ENCODE measurements at places on chromosomes 12 and 14. TPM values are rescaled to one million over a fixed set of nuclear protein-coding genes. Genes with fewer than 3 reads are reported as not detected.
A peak's percentile ranks its signal among the peaks of the same experiment; 100 is the strongest.

GRCh38 chr14:64137657-64138290 lies 156.4 kb downstream of the ESR2 start:
- no peaks in the 10 kb centered on the region for H3K27me3 ChIP-seq
- H3K27ac ChIP-seq = no peak overlapping the region
- no peak overlapping the region for H3K4me3 ChIP-seq
- no peaks in the 10 kb centered on the region for H3K36me3 ChIP-seq

The NGB gene
- not detected for polyA plus RNA-seq

DNA sequence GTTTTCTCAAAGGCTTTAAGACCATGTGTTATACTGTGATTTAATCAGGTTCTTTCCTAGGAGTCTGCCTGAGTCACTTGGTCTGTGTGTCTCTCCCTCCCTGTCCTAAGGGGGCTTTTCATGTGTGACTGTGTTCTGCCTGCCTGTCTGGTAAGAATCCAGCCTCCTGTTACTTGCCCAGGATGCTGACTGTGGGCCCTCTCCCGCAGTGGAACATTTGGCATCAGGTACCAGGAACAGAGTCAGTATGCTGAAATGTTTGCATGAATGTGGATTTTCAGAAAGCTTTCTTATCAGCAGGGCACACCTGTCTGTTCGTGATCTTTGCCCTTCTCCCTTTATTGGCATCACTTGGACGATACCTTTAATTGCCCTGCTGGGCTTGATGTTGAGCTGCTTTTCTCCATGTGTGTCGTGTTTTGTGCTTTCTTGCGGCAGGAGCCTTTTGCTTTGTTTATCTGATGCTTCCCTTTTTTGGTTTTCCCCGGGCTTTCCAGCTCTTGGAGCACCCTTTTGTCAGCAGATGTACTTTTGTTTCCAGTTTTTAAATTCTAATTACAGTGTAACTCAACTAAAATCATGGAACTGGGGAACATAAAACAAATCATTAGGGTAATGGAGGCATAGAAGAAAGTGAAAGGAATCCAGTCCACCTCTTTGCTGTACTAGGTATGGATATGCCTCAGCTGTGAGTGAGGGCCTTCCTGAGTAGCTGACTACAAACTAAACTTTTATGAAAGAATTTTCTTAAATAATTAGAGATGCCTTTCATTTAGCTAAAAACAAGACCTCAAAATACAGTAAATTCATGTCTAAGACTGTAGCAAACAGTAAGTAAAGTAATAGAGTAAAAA lies 72.5 kb downstream of the TRAF3 start:
- DNase-seq = peak; percentile 62
- 0 out of 2 replicates have a peak, but pooled peaks cover 11% of the 10 kb centered on the region for H3K4me1 ChIP-seq
- H3K36me3 ChIP-seq = no peaks in the 10 kb centered on the region
- peak overlapping the region; percentile 36 for H3K4me3 ChIP-seq
- H3K27me3 ChIP-seq = no peaks in the 10 kb centered on the region

The IAPP gene
- polyA plus RNA-seq = not detected

DNA sequence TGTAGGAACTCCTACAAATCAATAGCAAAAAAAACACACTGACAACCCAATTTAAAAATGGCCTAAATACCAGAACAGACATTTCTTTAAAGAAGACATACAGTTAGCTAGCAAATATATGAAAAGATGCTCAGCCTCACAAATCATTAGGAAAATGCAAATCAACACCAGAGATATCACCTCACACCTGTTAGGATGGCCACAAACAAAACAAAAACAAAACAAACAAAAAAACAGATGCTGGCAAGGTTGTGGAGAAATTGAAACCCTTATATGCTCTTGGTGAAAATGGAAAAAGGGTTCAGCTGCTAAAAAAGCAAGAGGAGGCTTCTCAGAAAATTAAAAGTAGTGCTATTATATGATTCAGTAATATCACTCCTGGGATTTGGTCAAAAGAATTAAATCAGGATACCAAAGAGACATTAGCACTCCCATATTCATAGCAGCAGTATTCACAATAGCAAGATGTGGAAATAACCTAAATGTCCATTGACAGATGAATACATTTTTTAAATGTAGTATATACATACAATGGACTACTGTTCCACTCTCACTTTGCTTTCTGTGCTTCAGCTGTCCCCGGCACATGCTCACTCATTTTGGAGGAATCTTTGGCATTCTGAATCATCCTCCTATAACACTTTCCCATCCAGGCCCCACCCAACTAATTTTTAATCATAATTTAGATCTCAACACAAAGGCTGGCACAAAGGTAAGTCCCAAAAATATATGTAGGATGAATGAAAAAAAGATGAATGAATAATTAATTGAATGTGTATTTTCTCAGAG lies 99.1 kb downstream of the SYT1 start:
- peak overlapping the region; percentile 39 for H3K27ac ChIP-seq
- no peaks in the 10 kb centered on the region for H3K36me3 ChIP-seq
- peak overlapping the region; percentile 0 for H3K4me3 ChIP-seq
- no peaks in the 10 kb centered on the region for H3K27me3 ChIP-seq
- peak; percentile 68 for DNase-seq
- peaks cover 18% of the 10 kb centered on the region for H3K4me1 ChIP-seq
